ENCODE measurements at places on chromosomes 7 and 10. TPM values are rescaled to one million over a fixed set of nuclear protein-coding genes. Genes with fewer than 3 reads are reported as not detected.

- DNase-seq, result no peak
These were observed 30.1 kb downstream of the PLEKHA1 start for GRCh38 chr10:122404576-122404975.

GRCh38 chr10:110141185-110141584 lies 66.2 kb upstream of the MXI1 start:
- no peak for DNase-seq

DNA sequence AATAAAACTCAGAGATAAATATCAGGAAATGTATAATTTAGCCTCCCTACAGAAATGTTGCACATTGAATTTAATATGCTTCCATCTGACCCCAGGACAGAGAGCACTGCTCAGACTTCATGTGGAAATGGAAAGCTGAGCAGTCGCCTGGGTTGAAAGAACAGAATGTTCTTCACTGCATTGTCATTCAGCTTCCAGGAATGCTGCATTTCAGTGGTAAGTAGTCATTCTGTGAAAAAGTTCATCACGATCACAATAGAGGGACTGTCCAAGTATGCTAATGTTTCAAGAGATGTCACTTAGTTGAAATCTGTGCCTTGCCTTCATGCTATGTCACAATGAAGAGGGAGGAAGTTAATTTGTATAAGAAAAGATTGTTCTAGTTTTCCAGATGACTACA lies 147.3 kb downstream of the NRCAM start:
- no peak for DNase-seq

- peak; percentile 60 for DNase-seq
These were observed 1.7 kb downstream of the SFXN3 start for GRCh38 chr10:101032637-101033224.

DNA sequence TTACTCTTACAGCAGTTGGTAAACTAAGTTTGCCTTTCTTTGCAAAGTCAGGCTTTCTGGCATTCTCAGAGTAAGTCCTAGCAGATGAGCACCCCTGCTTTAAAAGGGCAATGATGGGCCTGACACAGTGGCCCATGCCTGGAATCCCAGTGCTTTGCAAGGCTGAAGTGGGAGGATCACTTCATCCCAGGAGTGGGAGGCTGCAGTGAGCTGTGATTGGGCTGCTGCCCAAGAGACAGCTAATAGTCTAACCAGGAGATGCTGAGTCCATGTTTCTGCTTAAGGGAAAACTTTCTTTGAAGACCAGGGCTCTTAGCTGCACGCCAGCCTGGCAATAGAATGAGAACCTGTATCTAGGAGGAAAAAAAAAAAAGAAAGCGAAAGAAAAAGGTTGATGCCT lies 100.2 kb upstream of the MPP7 start:
- DNase-seq, result peak; percentile 17

- DNase-seq, result no peak
These were observed 185.7 kb upstream of the AUTS2 start for GRCh38 chr7:69412331-69413146.

DNA sequence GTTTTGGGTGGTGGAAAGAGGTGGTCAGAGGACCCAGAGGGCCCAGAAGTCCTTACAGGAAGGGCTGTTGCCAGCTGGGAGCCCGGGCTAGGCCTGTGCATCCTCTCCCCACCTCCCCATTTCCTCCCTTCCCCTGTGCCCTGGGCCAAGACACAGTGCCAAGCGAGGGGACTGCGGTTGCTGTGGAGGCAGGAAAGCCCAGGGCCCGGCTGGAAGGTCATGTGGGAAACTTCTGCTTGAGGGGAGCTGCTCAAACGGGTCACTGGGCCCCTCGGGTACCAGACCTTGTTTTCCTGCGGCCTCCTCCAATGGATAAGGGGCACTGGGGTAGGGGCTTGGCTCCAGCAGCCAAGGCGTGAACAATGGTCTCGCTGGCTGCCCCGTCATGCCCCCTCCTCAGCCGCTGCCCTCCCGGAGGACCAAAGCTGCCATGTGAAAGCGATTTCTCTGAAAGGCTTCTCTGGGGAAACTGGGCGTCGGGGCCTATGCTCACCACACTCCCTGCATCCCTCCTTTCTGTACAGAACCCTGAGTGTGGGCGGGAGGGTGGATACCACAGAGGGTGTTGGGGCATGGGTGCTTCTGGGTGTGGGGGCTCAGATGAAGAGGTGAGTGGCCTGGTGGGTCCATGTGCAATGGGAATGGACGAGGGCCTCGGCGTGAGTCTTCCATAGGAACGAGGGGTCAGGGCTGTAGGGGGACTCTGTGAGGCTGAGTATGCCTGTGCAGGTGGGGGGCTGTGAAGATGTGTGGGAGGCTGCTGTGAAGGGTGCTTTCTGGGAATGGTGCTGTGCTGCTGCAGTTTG lies 135.3 kb downstream of the PTPN20 start:
- no peak for DNase-seq

DNA sequence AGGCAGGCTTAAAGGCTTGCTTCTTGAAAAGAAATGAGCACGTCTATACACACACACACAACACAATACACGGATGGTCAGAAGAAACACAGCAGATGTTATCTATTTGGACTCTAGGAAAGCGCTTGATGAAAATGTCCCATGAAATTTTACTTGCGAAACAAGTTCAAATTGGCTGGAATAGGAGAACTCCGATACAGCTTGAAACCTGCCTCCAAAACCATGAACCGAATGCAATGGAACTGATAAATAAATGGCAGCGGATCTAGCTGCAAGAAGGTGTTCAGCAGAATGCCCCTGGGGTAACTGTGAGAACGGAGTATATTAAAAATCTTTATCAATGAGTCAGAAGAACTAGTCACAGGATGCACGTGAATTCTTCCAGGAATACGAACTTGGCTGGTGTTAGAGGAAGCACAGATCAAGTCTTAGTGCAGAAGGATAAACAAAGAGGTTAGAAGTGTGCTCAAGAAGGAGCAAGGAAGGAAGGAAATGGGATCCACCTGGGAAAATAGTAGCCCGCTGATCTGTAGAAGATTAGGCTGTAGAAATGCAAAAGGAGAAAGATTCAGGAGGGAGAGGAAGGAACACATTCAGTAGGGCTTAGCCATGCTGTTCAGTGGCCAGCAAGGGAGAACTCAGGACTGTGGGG lies 142.0 kb upstream of the PRKCQ start:
- DNase-seq, result no peak

- no peak for DNase-seq
These were observed 58.1 kb downstream of the INSIG1 start for GRCh38 chr7:155355745-155356144.

DNA sequence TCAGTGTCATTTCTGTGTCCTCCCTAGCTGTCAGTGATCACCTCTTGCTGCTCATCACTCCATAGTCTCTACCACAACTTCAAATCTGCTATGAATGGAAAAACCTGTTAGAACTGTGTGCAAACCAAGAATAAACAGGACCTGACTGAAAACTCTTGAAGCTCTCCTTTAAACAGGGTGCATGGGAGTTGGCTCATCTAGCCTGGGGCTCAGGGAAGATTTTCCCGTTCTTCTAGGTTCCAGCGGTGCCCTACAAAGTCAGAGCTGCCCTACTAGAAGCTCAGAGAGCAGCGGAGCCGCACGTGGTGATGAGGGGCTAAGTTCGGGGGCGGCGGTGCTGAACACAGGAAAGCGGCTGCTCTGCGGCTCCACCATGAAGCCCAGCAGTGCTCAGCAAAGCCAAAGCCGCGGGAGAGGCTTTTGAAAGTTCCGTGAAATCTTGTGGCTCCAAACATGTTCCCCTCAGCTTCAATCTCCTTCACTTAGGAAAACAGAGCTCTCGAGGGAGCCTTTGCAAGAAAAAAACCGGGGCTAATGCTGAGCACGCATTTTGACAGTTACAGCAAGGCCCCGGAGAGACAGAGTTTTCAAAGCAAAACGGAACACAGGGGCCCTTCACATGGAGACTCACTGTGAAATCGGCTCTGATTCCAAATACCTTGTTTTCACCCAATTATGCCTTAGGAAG lies 30.5 kb downstream of the RGS10 start:
- no peak for DNase-seq

GRCh38 chr7:78638364-78638763 lies 815.1 kb downstream of the MAGI2 start:
- DNase-seq, result no peak

- DNase-seq, result no peak
These were observed 5.8 kb downstream of the IKZF1 start for GRCh38 chr7:50310361-50310760.

DNA sequence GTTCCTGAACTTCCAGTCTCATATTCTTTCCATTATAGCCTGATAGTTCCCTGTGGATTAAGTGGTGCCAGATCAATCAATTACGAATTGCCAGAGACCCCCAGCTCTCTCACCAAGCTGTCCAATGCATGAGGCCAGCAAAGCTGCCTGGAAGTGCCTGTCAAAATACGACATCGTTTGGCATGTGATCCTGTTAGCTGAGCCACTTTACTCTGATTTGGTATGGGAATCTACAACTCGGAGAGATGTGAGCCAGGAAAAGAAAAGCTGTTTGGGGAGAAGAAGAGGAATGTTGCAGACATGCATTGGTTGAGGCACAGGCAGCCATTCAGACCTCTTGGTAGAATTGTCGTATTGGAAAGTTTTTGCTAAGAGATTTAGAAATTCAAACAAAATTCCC lies 3.9 kb downstream of the SNX10 start:
- DNase-seq, result no peak

- DNase-seq, result no peak
These were observed 2.4 kb upstream of the EGR2 start for GRCh38 chr10:62818426-62819011.

DNA sequence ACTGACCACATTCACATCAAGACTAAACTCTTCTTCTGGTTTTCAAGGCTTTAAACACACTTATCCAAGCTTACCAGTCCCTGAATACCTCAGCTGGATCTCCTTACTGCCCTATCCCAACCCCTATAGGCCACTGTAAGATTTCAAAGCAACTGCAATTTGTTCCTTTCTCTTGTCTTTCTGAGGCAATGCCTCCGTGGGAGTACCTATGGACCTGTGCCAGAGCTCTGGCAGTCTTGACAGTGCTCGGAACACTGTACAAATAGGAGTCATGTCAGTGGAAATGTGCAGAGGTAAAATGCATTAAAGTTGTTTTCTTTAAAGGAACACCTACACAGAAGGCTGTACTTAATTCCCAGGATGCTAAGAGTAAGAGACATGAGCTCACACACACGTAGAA lies 124.7 kb downstream of the CNOT4 start:
- peak; percentile 47 for DNase-seq

Gene TLL2
- total RNA-seq, result not detected

Gene C10orf67
- not detected for total RNA-seq

Gene UTF1
- total RNA-seq, result not detected

Gene METTL27
- 9.3 TPM for total RNA-seq

Gene CRYGN
- 2.9 TPM for total RNA-seq

Gene SNCG
- 5.5 TPM for total RNA-seq
